Psoas muscle (tissue), 8 donors: ENCODE measurements at places on chromosomes 3 and 15. TPM values are rescaled to one million over a fixed set of nuclear protein-coding genes. Genes with fewer than 3 reads are reported as not detected.

DNA sequence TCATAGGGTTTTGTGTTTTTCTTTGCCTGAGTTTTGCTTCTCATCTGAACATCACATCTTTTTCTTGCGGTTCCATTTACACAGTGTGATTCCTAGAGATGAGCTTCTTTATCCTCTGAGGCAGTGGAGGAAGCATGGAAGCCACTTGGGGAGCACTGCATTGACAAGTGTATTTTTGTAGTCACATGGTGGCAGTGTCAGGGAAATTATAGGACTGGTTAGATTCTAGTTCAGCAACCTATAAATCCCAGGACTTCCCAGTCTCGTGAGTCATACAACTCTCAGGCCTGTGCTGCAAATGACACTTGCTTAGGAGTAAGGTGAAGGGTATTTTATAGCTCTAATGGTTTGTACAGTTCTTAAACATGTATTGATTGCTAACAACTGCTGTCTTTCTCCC is 58.4 kb downstream of the RBM6 start:
- no peak for DNase-seq

- DNase-seq, result no peak
Observed at GRCh38 chr15:26259581-26259980, 396.5 kb upstream of the ATP10A start.

GRCh38 chr3:155449613-155450267 is 156.3 kb upstream of the STRIT1 start:
- no peak for DNase-seq

DNA sequence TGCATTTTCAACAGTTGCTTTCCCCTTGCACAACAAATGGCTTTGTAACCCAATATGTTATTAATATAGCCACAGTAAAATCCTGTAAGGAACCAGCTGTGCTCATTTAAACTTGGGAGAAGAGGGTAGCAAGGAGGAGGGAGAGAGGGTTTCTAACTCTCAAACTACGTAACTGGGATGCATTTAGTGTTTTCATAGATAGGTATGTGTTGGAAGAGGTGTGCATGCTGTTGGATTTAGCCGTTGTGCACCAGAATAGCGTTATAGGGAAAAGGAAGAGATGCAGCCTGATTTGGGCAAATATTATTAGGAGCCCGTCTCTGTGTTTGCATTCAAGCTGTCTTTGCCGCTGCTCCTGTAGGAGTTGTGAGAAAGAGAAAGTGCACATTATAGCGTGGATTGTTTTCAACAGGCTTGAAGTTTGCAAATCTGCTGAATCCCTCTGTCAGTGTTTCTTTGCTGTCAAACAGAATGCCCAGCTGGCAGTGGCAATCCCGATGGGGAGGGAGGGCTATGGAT is 39.4 kb downstream of the ARPP21 start:
- DNase-seq, result no peak

GRCh38 chr3:13769422-13769821 is 110.4 kb downstream of the WNT7A start:
- no peak for DNase-seq

GRCh38 chr3:170410428-170411029 is 8.1 kb upstream of the CLDN11 start:
- no peak for DNase-seq

GRCh38 chr3:5768281-5768945 is 580.9 kb downstream of the EDEM1 start:
- no peak for DNase-seq

DNA sequence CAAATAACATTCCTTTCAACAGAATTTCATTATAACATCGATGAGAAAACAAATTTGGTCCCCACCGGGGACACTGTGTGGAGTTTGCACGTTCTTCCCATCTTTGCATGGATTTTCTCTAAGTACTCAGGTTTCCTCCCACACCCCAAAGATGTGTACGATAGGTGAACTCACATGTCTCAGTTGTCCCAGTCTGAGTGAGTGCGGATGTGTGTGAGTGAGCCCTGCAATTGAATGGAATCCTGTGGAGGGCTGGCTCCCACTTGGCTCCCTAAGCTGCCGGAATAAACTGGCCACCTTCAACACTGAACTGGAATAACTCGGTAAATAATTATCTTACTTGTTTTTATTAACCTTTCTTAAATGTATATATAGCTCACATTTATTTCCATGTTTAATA is 77.0 kb downstream of the TRANK1 start:
- DNase-seq, result no peak

DNA sequence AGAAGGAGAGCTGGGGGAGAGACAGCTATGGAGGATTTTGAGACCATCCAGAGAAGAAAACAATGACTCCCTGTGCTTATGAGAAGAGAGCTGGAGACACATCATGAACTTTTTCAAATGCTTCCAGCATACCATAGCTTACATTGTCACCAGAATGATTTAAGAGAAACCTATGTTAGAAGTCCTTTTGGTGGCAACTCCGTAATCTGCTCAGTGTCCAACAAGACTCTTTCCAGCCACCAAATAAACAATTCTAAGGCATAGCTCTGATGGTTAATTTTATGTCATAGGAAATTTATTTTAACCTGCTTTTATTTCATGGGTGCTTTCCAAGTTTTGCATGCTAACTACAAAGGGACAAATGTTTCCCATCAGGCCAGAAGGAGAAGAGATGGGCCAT is 200.3 kb upstream of the MCTP2 start:
- DNase-seq, result no peak

DNA sequence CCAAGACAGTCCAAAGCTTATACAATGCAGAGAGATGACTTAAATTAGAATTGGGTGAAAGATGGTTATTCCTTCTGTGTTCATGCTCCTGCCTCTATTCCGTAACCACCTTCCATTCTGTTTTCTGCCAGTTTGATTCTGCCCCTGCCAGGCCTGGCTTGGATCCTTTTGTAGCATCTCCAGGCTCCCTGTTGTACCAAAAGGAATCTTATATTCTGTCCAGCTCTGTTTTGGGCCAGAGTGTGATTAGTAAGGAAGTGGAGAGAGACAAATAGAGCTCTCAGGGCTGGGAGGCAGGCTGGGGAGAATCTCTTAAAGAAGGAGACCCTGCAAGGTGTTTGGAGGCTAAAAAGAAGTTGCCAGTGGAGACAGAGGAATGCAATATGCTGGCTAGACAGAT is 63.8 kb downstream of the KCNAB1 start:
- no peak for DNase-seq

DNA sequence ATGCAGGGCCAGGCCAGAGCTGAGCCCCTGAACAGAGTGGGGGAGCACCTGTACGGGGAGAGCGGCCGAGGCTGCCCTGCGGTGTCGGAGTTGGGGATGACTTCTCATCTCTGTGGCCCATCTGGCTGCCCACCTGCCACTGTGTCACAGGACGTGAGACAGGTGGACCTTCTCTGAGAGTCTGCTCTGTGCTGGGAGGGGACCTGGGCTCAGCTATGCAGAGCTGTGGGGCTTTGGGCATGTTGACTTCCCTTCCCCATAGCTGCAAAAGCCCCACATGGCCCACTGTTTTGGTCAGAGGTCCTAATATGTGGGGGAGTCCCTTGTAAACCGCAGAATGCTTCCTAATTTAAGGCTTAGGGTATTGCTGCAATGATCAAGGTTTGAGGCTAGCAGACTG is 68.0 kb upstream of the TRPM1 start:
- DNase-seq, result no peak

DNA sequence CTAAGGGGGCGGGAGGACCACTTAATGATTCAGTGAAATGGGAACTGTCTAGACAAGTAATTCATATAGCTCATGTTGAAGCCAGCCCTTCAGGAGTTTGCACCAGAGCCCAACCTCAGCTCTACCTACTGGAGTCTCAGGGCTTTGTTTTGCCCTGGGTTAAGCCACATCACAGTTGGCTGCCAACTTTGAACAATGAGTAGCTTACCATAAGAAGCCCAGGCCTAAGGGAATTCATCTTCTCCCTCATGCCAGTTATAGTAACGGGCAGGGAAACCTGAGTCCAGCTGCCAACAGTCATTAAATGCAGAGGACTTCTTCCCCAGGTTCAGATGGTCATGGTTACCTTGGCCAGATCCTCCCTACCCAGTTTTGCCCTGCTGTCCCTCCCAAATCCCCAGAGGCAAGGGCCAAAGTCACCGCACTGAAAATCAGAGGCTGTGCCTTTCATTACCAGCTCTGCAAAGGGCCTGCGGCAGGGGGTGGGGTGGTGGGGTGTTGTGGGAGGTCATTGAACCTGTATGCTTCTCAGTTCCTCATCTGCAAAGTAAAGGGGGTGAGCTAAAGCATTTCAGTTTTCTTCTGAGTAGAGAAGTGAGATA is 302.2 kb upstream of the NR2E3 start:
- no peak for DNase-seq

GRCh38 chr15:98025237-98025636 is 64.7 kb downstream of the ARRDC4 start:
- DNase-seq, result no peak

- DNase-seq, result no peak
Observed at GRCh38 chr3:7388026-7388425, 527.1 kb downstream of the GRM7 start.

The LRTM1 gene
- not detected for polyA plus RNA-seq

The RARRES1 gene
- 0.69 TPM for polyA plus RNA-seq

The IGSF10 gene
- 0.23 TPM for polyA plus RNA-seq

The ADAMTSL3 gene
- polyA plus RNA-seq, result 0.83 TPM

The CDCP1 gene
- 0.01 TPM for polyA plus RNA-seq
